ENCODE measurements at places on chromosomes 7 and 10.

DNA sequence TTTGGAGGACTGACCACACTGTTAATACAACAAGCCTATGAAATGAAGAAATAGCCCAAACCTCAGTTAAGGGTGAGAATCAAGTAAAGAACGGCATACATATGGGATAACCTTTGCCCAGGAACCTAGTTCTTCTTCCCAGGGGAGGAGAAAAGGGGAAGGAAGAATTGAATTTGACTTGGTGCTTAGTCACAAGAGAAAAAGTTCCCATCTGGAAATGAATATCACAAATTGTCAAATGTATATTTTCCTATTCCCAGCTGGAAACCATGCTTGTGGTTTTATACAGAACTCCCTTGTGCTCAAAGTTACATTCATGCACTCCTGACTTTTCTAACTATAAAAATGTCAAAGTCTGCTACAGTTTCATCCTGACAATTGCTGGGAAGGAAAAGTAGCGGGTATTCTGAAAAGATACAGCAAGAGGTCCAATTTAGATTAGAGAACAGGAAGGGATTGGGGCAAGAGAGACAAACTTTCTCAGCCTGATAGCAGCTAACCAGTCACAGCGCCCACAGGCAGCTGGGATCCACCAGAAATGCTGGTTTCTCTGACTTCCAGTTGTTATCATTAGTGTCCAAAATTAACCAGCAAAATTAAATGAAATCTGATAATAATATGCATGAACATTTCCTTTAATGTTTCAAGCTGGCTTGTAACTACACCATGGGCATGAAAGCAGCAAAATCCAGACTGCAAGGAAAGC, 18.6 kb upstream of the GSAP start:
- no peak for DNase-seq

- no peak for DNase-seq
Measured at GRCh38 chr7:130142654-130143333, 62.4 kb downstream of the TMEM209 start.

- no peak for DNase-seq
Measured at GRCh38 chr7:151691449-151691848, 171.8 kb upstream of the RHEB start.

DNA sequence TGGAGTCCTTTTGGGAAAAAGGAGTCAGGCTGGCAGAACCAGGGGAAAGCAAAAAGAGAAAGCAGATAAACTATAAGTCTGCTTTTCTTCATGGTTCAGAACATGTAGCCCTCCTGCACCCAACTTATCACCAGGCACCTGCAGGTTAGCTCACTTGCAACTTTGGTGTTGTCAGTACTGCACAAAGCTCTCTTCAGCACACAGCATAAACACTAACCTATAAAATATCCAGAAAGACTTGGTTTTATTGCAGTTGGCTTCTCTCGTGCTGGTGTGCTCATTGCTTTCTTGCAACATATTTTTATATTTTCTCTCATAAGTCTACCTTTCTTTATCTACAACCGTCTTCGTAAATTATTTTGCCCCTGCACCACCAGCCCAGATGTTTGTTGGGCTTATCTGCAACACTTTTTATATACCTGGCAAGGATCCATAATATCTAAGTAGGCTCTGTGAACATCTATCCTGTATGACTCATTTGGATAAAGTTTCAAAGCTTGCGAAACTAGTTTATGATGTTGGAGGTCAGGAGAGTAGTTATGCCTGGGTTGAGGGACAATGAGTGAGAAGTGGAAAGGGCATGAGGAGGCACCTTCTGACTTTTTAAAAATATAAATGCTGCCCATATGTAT, 164.6 kb downstream of the ANKRD30A start:
- no peak for DNase-seq

DNA sequence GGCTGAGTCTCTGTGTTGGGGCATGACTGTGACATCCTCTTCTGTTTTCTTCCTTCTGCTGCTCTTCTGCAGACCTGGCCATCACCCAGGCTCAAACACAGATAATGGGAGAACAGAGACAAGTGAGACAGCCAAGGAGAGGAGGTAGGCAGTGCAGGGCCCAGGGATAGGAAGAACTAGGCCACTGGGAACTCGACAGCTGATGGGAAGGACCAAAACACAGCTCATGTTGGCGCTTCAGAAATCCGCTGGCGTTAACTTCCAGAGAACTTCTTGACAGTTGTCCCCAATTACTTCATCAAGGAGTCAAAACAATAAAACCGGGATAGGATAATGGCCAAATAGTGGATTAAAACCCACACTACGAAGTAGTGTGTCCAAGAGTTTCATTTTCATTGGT, 97.0 kb upstream of the PALS2 start:
- no peak for DNase-seq

DNA sequence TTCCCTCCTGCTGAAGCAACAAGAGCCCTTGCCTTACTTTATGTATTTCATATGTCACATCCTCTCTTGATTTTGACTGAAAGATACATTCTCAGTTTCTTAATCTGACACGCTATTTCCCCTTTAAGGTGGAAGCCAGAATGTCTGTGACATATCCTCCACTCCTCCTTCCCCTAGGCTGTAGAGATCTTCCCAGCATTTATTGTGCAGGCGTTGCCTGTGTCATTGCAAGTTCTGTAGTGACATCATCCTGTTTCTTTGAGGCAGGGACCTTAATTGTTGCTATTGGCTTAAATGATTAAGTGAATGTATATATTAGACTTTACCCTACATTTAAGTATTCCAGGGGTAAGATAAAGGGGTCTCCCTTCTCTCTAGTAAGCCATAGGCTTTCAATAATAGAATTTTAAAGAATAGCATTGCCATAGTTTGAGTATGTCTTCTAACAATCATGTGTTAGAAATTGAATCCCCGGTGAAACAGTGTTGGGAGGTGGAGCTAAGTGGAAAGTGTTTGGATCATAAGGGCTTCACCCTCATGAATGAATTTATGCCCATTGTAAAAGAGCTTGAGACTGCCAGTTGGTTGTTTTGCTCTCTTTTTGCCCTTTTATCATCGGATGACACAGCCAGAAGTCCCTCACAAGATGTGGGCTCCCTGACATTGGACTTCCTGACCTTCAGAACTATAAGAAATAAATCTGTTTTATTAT, 189.5 kb upstream of the CDC14C start:
- no peak for DNase-seq

- DNase-seq, result no peak
Measured at GRCh38 chr7:142381727-142382390, 124.0 kb upstream of the PRSS58 start.

DNA sequence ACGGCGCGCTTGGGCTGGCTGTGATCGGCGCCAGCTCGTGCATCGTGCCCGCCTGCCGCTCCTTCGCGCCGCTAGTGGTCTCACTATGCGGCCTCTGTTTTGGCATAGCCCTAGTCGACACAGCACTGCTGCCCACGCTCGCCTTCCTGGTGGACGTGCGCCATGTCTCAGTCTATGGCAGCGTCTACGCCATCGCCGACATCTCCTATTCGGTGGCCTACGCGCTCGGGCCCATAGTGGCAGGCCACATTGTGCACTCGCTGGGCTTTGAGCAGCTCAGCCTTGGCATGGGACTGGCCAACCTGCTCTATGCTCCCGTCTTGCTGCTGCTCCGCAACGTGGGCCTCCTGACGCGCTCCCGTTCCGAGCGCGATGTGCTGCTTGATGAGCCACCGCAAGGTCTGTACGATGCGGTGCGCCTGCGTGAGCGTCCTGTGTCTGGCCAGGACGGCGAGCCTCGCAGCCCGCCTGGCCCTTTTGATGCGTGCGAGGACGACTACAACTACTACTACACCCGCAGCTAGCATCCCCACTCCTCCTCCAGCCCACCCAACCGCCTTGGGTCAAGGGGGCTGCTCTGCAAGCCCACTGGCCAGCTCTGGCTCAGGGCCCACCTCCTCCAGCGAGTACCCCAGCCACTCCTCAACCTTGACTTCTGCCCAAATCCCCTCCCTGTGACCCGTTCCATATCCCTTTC, 1.9 kb downstream of the SLC18A3 start:
- DNase-seq, result no peak

GRCh38 chr7:12712236-12712635, 24.8 kb downstream of the ARL4A start:
- no peak for DNase-seq

Measured in natural killer cell treated with Interleukin-12 subunit alpha and Interleukin-12 subunit beta and Interleukin-15 and Interleukin-18, amount 100 ng/mL, for 72 hours (primary cell).